ENCODE measurements at places on chromosomes 7 and 10.

GRCh38 chr7:7681191-7681935, 37.0 kb downstream of the RPA3 start:
- peak; percentile 74 for DNase-seq

DNA sequence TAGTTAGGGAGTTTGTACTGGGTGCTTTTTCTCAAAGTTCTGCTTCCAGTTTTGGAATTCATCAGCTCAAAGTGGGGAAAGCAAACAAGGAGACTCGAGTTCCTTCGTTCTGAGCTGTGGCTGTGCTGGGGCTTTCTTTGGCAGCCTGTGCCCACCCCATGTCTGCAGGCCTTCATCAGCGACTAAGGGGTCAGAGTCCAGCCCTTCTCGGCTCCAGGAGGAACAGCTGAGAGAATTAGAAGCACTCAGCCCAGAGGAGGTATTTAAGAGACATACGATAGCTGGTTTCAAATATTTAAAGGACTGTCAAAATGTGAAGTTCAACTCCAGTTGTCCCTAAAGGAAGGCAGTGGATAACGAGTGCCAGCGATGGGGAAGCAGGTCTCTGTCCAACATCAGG, 41.3 kb downstream of the SH3PXD2A start:
- DNase-seq: no peak

GRCh38 chr7:54831046-54831643, 72.1 kb upstream of the SEC61G start:
- DNase-seq: no peak

GRCh38 chr10:10516346-10517130, 501.1 kb upstream of the CELF2 start:
- no peak for DNase-seq

DNA sequence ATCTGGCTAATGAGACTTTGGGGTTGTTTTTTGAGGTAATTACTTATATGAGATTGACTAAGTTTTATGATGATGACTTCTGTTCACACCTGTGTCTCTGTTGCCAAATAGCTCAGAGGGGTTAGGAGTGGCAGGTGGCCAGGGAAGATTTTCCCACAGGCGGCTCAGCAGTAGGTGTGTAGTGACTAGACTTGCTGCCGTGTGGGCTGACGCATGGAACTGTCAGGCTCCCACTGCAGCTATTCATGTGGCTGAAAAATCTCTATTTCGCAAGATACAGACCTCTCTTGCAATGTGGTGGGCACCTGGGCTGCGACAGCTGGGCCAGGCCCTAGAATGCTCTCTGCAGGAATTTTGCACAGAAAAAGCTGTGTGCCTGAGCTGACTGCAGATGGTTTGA, 1.4 kb downstream of the CPA4 start:
- DNase-seq: no peak

- DNase-seq: no peak
These were observed 338.5 kb upstream of the FOXK1 start for GRCh38 chr7:4343272-4344247.

GRCh38 chr10:75356484-75356883, 45.1 kb downstream of the ZNF503 start:
- DNase-seq: no peak

DNA sequence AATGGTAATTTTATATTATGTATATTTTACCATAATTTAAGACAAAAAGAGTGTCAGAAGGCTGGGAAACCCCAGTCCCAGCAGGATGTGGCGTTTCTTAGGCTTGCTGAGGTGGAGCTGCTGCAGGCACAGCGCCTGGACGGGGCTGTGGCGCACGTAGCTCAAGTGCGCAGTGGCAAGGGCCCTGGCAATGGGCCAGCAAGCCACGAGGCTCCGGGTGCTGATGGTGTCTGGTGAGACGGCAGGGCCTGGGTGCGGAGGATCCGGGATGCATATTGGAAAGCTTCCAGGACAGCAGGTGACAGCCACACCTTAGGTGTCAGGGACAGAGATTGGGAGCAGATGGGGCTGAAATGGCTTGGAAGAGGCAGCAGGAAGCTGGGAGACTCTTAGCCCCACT, 37.2 kb downstream of the CLEC2L start:
- DNase-seq: no peak

DNA sequence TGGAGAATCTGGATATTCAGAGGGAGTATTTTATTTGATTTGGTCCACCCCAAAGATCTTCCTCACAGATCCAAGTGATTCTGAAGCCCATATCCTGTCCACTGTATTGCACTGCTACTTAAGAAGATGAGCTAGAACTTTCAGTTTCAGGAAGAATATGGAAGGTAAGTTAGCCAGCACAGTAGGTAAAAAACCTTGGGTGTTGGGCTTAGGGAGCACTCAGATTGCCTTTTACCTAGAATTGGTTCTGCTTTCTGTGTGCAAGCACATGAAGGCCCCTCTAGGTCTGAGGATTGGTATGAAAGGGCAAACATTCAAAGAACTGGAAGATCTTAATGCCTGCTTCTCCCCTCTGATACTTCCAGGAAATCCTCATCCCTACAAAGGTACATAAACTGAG, 146.7 kb upstream of the COL1A2 start:
- DNase-seq: no peak

DNA sequence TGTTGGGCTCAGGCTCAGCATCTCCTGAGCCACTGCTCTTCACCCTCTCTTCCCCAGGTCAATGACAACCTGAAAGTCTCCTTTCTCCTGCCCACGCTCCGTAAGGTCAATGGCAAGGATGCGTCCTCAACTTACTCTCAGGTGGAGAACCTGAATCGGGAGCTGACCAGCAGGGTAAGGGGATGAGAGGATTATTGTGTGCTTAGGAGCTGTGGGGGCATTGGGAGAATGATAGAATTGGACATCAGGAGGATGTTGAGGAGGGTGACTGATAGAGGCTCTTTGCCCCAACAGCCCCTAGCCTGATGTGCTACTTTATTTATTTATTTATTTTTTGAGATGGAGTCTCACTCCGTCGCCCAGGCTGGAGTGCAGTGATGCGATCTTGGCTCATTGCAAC, 1.3 kb downstream of the LRWD1 start:
- DNase-seq: no peak

DNA sequence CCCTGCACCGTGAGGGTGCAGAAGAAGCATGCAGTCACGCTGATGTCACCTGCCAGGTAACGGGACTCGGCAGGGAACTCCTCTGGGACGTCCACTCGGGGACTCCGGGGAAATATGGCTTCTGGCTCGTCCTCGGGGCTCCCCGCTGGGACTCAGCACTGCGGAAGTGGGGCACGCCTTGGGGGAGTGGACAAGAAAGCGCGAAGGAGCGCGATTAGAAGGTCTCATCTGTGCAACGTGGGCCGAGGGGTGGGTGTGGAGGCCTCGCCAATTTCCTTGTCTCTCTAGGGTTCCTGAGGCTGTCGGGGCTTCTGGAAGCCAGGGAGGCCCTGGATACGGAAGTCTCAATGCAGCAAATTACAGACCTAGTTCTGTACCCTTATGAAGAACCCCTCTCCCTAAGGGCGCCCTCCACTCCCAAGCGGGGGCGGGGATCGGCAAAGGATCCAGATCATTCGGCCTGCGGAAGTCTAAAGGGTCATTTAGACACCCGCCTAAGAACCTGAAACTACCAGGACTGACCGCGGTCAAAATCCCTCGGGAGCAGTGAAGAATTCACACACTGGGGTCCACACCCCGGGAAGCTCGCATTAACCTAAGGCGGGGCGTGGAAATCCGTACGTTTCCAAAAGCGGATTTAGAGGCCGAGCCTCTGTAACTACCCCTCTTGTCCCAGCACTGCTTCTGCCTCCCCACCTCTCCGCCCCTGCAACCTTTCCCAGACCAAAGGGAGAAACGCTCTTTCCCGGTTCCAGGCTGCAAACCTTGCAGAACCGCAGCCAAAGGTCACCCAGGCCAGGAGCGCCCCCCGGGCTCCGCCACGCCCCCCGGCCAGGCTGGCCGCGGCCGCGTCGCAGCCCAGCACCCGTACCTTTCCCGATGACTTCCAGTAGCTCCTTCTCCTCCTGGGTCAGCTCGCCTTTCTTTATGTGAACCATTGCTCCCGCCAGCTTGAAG, 640 bp downstream of the ANKMY2 start:
- no peak for DNase-seq

GRCh38 chr10:51617576-51618235, 81.7 kb downstream of the CSTF2T start:
- DNase-seq: no peak

GRCh38 chr7:25615003-25615402, 386.7 kb upstream of the NPVF start:
- no peak for DNase-seq

DNA sequence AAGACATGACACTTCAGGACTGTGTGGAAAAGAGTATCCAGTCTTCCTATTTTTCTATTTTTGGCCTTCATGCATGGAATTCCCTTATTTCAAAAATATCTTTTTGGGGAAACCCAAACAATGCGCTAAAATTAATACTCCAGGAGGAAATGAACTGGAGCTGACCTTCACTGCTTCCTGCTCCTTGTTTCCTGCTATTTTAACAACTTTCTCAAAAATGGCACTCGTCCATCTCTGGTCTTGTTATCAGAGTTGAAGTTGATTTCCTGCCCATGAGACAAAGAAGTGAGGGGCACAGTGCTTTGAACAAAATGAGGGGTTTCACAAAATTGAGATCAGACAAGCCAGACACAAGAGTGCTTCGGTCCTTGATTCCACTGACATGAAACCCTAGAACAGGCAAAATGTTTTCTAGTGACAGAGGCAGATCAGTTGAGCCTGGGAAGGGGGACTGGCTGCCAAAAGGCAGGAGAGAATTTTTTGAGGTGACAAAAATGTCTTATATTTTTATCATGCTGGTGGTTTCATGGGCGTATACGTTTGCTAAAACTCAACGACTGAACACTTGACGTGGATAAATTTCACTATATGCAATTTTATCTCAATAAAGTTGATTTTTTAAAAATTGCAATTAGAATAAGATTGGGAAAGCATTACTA, 193.2 kb downstream of the CREB5 start:
- DNase-seq: no peak

GRCh38 chr10:124942317-124943169, 620 bp downstream of the ZRANB1 start:
- DNase-seq: no peak

GRCh38 chr7:134699021-134699818, 52.6 kb downstream of the BPGM start:
- DNase-seq: no peak

DNA sequence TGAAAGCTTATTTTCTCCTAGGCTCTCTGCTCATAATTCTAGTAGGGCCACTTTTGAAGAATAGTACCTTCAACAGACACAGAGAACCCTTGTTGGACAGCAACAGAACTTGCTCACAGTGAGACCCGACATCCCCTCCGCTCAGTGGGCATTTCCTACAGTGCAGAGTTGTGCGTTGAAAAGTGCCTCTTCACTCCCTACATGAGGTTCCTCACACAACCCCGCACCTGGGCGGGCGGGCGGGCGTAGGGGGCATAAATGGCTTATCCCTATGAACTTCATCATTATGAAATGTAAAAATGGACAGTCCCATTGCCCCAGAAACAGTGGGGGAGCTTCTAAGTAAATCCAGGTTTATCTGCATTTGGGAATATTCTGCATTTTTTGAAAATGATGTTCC, 174.9 kb downstream of the MGMT start:
- no peak for DNase-seq

GRCh38 chr7:72032934-72033333, 379.2 kb downstream of the CALN1 start:
- DNase-seq: no peak

DNA sequence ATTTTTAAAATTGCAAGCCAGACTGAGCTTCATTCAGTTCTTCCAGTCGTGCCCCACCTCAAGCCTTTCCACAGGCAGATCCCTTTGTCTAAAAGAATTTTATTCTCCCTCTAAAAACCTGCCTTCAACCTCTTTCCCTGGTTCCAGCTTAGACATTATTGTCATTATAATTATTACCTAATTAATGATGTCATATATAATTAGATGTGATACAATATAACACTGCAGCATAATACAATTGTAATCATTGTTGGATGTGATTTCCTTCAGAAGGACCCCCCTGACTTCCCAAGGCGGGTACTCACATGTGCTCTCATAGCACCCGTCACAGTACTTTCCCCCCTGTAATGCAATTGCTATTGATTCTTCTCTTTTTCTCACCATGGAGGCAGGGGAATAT, 88.6 kb downstream of the GPAM start:
- no peak for DNase-seq

DNA sequence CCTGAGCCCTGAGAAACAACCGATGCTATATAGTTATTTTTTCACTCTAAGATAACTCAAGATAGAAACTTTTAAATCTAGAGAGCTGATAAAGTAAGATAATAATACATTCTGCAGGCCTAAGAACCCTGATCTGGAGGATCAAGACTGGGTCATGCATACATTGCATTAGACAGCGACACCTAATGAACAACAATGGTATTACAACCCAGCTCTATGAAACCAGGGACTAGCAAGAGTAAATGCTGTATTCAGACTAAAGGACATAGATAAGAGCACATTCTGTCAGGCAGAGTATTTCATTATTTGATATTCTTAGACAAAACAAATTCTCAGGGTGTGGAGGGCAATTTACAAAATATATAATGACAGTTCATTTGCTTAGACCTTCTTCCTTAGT, 148.6 kb downstream of the GRK5 start:
- no peak for DNase-seq

GRCh38 chr10:97270523-97271154, 21.8 kb downstream of the ARHGAP19 start:
- no peak for DNase-seq

GRCh38 chr7:1314021-1314907, 81.6 kb downstream of the UNCX start:
- DNase-seq: no peak

- no peak for DNase-seq
These were observed 1.4 kb upstream of the ZNF212 start for GRCh38 chr7:149238051-149238450.

DNA sequence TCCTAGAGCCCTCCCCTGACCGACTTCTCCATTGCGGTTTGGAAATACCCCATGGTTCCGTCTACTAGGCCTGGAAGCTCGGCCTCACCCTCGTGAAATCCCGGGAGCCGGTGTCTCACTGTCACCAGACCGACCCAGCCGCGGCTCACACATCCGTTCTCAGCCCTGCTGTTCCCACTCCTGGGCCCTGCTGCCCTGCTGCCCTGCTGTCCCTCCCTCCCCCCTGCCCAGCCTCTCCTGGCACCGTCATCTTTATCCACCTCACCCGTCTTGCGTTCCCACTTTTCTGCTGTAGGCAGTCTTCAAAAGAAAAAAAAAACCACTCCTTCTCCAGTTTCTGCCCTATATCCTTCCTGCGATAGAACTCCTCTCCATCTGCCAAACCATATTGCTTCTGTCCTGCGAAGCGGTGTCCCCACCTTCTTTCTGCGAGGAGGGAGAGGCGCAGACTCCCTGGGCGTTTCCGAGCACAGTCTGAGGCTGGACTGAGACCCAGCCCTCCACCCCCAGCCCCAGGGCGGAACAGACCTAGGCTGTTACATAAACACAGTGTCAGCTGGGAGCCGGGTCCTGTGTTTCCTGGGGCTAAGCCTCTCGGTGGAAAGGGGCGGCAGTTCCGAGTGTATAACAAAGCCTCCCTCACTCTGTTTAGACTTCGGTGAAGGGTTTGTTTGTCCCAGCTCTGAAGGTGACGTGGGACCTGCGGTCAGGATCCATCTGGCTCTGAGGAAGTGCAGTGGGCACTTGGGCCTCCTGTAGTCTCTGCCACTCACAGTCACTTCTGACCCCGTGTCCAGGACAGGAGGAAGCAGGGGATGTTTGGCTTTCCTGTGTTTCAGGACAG, 2.8 kb downstream of the AGAP3 start:
- no peak for DNase-seq
